Fibroblast of skin of left quadriceps (primary cell): ENCODE measurements at places on chromosomes 11 and 22.

DNA sequence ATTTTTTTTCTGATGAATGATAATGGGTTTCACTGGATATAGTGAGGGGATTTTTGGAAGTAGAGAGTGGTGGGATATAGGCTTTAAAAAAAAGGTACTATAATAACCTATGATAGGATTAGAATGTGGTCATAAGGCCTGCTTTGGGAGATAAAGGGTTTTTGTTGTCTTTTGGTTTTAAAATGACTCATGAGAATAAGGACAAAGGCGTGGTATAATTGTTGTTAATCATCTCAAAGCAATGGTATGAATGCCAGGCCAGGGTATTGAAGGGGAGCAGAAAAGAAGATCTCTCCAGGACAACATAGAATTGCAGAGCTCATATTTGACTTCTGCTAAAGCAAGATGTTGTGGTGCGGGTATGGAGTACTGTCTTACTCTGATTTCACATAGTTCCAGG lies 579.4 kb downstream of the JRKL start:
- DNase-seq = no peak

- DNase-seq = no peak
Measured at GRCh38 chr22:30158744-30159500, 78.7 kb downstream of the HORMAD2 start.

GRCh38 chr11:66701432-66702240 lies 23.9 kb upstream of the RBM4B start:
- no peak for DNase-seq

DNA sequence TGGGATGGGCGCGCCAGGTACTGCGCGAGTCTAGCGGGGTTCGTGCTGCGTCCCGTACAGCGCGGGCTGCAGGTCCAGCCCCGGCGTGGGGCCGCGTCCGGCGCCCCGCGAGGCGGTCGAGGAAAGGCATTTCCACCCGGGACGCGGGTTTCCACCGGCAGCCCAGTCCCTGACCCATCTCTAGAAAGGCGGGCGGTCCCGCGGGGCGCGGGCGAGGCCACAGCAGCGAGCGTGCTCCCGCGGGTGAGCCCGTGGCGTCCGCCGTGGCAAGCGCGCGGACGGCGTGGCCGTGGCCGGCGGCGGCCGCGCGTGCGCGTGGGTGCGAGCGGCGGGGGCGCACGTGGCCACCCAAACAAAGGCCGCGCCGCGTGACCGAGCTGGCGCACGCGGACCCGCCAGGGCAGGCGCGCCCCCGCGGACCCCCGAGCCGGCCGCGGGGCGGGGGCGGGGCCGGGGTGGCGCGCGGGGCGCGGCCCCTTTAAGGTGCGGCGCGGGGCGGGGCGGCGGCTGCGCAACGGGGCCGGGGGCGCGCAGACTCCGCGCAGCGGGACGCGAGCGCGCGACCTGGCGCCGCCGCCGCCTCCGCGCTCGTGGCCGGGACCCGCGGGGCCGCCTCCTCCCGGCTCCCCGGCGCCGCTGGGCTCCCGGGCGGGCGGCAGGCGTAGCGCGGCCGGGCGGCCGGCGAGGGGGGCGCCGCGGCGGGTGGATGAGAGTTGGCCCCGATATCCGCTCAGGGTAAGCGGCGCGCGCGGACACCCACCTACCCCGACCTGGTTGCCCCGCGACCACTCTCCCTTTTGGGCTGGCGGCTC lies 39.3 kb upstream of the CELSR1 start:
- peak; percentile 19 for DNase-seq

GRCh38 chr11:64226507-64227051 lies 505 bp downstream of the NUDT22 start:
- DNase-seq = no peak
